Jurkat, Clone E6-1 (cell line): ENCODE measurements at places on chromosomes 16 and 17.

DNA sequence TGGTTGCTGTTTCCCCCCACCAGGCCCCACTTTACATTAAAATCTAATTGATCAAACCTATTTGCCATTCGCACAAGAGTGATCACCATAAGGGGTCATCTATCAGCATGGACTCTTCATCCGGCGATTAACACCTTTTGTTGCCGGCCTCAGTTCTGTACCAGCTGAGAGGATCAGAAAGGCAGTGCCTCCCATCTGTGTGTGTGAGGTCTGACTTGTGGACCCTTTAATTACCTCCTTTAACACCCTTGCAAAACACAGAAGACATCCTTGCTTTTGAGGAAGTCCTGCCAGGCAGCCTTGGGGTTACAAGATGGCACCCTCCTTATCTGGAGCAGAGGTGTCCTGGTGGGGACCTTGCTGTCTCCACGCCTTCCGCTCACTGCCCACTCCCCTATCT is 77.2 kb upstream of the IRX3 start:
- no peak for DNase-seq

GRCh38 chr16:65196420-65197075 is 74.7 kb upstream of the CDH11 start:
- no peak for DNase-seq

- no peak for DNase-seq
Measured at GRCh38 chr16:20744922-20745440, 3.4 kb upstream of the THUMPD1 start.

- no peak for DNase-seq
Measured at GRCh38 chr17:2420176-2420575, 19.3 kb upstream of the MNT start.

DNA sequence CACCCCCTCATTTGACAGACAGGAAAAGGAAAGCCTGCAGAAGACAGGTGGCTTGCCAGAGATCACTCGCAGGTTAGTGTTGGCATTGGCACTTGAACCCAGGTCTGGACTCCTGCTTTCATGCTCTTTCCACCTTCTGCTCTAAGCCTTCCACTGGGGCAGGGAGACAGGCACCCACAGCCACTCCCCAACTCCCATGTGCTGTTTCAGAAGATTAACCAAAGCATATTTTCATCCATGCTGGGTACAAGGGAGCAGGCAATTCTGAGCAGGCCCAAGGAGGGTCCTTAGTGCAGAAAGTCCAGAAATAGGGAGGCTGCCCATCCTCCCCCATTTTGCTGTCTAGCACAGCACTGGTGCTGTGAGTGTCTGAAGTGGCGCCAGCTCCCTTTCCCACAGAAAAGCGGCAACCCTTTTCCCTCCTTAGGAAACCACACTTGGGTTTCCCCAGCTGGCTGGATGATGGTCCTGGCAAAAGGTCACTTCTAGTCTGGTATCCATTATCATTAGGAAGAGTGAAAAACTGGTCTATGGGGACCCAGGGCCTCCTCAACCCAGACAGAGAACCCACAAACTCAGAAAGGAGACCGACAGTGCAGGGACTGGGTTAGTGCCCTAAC is 2.0 kb upstream of the CAVIN1 start:
- no peak for DNase-seq
